ENCODE measurements at places on chromosomes 3 and 15.
A peak's percentile ranks its signal among the peaks of the same experiment; 100 is the strongest.

DNA sequence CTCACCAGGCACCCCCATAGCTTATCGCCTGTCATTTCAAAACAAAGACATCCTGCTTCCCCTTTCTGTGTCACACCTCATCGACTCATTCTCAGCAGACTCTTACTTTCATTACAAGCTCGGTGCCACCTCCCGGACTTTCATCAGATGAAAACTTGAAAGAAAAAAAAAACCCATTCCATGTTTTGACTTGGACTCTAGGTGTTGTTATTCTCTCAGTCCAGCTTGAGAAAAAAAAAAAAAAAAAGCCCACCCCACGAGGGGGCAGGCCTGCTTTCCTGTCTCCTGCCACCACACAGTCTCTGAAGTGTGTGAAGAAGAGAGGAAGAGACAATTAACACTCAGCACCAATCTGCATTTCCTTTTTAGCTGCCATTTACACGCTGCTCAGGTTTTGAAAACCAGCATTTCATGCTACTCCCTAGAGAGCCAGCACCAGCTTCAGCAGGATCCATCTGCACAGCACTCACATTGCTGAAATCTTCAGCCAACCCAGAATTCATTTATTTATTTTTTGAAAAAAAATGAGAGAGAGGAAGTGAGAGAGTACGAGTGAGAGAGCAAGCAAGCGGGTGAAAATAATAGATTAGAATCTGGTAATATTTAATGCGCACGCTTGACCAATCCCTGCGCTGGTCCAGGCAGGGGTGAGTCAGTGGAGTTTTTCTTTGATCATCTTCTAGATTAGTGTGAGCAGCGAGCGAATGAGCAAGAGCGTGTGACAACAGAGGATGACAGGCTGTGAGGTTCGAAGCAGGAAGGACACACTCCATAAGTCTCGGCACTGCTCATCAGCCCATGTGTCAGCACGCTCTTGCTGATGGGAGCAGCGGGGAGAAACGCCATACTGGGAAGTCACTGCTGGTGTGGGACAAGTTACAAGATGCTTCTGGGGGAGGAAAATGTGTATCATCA lies 23.5 kb downstream of the ZNF80 start:
- DNase-seq = no peak

DNA sequence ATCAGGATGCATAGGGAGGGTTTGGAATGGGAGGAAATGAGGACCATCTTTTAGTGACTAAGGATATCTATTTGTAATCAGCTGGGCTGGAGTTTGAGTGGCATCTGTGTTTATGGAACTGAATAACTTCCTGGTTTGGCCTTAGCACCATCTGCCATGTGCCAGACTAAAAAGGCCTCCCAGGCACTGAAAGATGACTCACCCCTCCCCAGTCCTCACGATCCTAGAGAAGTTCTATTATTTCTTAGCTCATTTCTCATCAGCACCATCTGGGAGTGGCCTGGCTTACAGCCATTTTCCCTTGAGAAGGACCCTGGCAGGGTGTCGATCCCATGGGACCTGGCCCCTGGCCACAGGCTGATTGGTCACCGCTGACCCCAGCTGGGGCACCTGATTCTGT lies 23.9 kb upstream of the CTXND1 start:
- peak; percentile 83 for DNase-seq

DNA sequence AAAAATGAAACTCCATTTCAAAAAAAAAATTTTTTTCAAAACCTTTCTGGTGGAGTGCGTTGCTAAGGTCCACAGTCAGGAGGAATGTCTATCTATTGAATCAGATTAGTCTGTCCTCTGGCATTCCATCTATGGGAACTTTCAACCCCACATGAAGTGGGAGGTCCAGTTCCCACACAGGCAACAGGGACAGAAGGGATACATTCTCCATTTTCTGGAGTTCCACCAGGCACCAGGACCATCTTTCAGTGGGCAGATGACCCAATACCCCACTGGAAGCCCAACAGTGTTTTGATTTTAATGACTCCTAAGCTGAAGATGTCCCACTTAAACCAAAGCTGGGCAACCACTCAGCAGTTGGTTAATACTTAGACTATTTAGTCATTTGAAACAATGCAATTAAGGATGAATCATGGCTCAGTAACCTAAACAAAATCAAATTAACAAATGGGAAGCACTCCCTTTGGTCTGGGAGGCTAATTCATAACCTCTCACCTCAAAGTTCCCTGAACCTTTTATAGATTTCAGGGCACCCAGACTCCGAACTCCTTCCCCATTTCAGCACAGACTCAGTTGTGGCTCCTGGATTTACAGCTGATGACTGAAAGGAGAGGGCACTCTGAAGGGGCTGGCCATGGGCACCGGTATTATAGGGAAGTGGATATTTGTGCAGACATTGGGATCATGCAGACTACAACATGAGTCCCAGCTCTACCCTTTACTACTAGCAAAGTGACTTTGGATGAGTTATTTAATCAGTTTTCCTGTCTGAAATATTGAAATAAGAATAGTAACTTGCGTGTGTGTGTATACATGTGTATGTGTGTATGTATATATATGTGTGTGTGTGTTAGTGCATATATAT lies 264.3 kb upstream of the LRTM1 start:
- no peak for DNase-seq

- no peak for DNase-seq
Observed at GRCh38 chr3:15794842-15795650, 2.7 kb downstream of the ANKRD28 start.

DNA sequence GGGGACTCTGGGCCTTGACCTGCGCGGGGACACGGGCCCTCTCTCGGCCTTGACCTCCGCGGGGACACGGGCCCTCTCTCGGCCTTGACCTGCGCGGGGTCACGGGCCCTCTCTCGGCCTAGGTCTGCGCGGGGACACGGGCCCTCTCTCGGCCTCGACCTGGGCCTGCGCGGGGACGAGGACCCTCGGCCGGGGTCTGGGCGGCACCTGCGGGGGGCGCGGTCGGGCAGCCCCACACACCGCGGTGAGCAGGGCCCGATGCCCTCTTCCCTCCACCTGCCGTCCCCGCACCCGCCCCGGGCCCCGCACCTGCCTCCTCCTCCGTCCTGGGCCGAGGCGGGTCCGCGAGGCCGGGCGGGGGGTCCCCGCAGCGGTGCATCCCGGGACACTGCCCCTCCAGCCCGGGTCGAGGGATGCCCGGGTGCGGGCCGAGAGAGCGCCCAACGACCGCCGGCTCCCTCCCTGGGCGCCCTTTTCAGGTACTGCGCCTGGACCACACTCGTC lies 15.6 kb upstream of the CERS3 start:
- DNase-seq = no peak

DNA sequence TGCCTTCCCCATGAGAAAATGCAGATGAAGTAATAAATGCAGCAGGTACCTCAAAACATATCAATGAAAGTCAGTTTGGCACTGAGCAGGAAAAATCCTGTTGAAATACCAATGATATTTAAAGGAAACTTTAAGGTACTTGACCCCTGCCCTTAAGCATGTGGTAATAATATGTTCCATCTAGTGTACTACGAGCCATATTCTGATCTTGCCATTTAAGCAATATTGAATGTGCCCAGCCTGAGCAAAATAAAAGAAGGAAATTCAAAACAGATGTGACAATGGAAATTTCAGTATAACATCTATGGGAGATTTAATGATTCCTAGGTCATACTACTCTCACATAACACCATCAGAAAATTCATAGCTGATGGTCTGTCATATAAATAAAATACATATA lies 191.8 kb upstream of the CGNL1 start:
- DNase-seq = no peak

GRCh38 chr15:38454696-38455090 lies 766 bp downstream of the FAM98B start:
- peak; percentile 38 for DNase-seq

GRCh38 chr3:17808994-17809393 lies 66.6 kb upstream of the TBC1D5 start:
- DNase-seq = no peak

- no peak for DNase-seq
Observed at GRCh38 chr3:197458179-197458707, 97.5 kb downstream of the BDH1 start.

DNA sequence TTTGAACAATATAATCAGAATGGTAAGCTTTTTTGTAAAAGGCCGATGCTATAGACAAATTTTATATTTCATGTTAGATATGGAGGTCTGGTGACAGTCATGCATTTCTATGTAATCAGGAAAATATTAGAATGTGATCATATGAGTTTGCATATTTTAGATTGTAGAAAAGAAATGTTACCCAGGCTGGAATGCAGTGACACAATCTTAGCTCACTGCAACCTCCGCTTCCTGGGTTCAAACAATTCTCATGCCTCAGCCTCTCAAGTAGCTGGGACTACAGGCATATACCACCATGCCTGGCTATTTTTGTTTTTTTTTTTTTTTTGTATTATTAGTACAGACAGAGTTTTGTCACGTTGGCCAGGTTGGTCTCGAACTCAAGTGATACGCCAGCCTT lies 152.0 kb downstream of the LMLN start:
- no peak for DNase-seq

- DNase-seq = peak; percentile 22
Observed at GRCh38 chr3:187369089-187369447, 883 bp downstream of the RTP4 start.

DNA sequence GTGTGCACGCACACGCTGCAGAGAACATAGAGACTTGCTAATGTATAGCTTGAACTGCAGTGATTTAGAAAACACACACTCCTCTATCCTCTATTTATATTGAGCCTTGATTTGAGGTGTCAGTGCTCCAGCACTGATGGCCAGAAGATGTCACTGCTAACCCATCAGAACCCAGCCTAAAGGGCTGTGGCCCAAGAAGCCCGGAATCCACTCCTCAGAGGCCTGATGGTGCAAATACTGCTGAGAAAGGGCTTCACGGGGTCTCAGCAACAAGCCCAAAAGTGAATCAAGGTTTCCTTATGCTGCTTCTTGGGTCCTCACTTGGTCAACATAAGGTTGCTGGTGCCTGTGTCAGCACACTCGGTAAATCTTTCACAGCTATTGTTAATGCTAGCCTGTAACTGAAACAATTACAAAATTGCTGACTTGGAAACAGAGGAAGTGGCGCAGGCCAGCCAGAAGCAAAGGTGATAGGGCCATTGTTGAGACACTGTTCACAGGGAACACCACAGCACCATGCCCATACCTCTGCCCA lies 60.3 kb downstream of the HEG1 start:
- peak; percentile 74 for DNase-seq

DNA sequence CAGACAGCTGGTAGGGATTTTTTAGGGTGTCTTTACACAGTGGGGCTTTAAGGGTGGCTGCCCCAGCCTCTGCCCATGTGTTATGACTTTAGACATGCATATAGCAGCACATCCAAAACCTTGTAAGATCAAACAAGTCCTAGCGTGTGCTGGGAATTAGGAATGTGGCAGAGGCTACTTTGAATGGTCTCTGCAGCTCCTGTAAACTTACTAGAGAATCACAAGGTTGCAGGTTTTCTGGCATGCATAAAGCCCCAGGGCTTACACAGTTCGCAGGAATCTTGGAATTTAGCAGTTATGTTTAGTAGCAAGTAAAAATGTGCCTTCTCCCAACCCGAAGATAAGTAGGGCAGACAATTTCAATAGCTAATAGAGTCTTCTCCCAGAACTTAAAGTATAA lies 46.9 kb upstream of the COL6A6 start:
- no peak for DNase-seq

- no peak for DNase-seq
Observed at GRCh38 chr3:197798863-197799262, 7.8 kb downstream of the LRCH3 start.

GRCh38 chr3:123374016-123374415 lies 74.9 kb downstream of the ADCY5 start:
- no peak for DNase-seq

Data from DMS53 (cell line).